ENCODE measurements at places on chromosomes 1 and 21.

DNA sequence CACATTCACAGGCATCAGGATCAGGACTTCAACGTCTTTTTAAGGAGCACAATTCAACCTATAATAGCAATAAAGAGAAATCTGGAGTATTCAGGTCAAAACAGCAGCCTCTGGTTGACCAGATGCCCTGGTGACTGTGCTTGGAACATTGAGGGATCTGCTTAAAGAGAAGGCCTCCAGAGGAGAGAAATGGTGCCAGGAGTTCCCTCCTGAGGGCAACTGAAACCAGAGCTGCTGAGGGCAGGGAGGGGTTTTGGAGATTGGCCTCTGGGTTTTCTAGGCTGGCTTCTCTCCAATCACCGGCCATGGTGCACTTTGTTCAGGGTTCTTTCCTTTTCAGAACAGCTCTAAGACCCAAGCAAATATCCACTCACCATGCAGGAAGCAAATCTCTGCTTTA is 190.7 kb upstream of the KIAA0040 start:
- no peak for DNase-seq

DNA sequence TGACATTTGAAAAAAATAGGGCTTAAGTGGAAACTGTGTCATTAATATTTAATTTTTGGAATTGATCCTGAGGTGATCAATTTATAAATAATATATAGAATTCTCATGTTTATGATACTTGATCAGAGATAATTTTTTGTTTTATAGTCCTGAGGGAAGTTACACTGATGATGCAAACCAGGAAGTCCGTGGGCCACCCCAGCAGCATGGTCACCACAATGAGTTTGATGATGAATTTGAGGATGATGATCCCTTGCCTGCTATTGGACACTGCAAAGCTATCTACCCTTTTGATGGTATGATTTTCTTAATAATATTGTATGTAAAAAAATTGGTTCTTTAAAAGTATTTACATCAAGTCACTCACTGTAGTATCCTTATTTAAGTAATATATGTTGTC is 101.2 kb downstream of the FNBP1L start:
- no peak for DNase-seq

DNA sequence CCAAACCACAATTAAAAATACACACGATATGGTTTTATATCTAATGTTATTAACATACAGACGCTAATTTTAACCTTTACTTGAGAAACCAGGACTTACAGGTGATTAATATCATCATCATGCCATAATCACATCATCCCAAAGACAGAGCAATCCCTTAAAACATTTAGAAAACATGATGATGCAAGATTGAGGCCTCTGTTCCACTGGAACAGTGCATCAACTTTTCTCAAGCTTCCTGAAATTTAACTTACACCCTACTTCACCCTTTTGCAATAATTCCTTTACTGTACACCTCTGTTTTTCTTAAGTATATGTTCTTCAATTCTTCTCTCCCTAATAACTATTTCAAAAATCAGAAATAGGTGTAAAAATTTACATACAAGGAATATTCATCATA is 38.1 kb downstream of the KDM5B start:
- DNase-seq: no peak

- no peak for DNase-seq
Observed at GRCh38 chr1:243258731-243259130, 2.9 kb downstream of the SDCCAG8 start.

DNA sequence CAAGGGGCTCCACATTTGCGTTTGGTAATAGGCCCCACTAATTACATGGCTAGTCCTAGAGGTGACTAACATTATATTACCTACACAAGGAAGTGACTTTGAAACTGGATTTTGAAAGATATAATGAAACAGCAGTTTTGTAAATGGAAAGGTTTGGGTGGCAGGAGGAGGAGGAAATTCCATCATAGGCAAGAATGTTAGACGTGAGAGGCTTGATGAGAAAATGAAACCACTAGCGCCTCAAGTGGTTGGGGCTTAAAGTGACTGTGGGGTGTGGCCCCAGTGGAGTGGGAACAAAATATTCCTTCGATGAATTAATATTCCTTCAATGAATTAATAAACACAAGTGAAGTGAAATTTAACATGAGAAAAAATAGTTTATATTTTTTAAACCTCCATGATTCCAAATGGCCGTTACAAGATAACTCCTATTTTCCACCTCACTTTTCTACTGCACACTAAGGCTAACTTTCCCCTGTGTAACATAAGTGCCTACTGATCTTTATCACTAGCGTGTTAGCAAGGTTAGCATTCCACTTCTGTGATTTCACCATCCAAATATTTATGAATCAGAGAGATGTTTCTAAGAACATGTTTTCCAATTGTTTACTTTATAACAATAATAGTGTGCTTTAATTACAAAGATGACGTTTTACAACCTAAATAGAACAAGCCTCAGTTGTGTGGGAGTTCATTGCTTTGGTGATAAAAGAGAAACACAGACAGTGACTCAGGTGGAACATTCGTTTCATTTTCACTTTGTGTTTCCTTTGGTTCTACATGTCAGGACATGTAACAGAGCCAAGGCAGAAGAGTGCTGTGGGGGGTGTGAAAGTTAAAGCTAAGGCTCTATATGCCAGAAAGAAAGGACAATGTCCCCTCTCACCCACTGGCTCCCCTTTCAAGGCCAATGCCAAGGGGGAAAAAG is 12.5 kb upstream of the ATF3 start:
- no peak for DNase-seq

GRCh38 chr1:89890085-89890752 is 69.4 kb downstream of the LRRC8D start:
- DNase-seq: no peak

DNA sequence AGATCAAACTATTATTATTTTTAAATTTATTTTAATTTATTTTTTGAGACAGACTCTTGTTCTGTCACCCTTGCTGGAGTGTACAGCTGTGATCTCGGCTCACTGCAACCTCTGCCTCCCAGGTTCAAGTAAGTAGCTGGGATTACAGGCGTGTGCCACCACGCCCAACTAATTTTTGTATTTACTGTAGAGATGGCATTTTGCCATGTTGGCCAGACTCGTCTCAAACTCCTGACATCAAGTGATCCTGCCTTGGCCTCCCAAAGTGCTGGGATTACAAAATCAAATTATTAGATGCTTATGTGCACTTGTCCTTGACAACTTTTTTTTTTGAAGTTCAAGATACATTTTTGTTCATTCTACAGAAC is 15.4 kb downstream of the LIN9 start:
- no peak for DNase-seq

DNA sequence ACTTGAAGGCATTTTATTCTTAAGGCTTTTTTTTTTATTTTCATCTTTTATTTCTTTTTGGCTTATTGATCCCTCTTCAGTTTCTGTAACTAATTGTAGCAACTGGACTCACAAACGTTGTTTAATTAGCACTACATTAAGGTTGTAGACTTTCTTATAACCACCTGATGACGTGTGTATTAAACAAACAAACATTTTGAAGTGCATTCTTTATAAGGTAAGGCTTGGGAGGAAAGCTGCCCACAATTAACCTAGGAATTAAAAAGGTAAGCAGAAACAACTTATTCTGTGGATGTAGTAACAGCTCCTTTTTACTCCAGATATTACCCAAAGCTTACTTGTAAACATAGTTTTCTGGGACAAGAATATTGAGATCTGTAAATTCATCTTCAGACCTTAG is 55.0 kb downstream of the CAMSAP2 start:
- DNase-seq: no peak

DNA sequence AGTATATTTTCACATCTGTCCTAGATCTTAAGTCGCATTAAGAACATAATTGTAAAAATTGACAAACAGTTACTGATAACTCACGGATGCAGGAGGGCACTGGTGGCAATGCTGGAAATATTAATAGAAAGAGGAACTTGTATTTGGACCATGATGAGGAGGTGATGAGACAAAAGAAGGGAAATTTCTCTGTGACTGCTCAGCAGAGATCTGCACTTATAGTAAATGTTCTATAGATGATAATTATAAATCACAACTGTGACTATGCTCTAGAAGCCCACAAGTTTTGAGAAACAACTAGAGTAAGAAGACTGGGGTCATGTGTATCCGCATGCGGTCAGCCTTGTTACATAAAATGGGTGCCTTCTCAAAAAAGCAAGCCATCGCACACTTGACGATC is 8.7 kb upstream of the DUSP12 start:
- DNase-seq: no peak

DNA sequence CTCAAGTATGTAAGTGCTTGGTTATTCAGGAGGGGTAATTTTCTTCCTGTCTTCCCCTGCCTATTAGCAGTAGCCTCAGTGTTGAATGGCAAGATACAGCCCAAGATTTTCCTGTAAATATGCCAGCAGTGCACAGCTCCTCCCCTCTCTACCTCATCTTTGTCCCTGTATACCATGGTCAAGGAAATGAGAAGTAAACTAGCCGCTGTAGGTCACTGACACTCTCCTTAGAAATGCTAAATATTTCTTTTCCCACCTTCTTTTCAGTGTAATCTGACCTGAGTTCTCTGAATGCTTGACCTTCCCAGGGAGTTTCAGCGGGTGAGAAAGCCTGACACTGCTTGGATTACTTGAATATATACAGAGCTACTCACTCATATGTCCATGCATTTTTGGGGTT is 84.1 kb upstream of the ZNF326 start:
- no peak for DNase-seq

- no peak for DNase-seq
Observed at GRCh38 chr1:110463725-110464124, 12.8 kb downstream of the PROK1 start.
